SK-N-SH (cell line): ENCODE measurements at places on chromosomes 13 and 19. TPM values are rescaled to one million over a fixed set of nuclear protein-coding genes. Genes with fewer than 3 reads are reported as not detected.

DNA sequence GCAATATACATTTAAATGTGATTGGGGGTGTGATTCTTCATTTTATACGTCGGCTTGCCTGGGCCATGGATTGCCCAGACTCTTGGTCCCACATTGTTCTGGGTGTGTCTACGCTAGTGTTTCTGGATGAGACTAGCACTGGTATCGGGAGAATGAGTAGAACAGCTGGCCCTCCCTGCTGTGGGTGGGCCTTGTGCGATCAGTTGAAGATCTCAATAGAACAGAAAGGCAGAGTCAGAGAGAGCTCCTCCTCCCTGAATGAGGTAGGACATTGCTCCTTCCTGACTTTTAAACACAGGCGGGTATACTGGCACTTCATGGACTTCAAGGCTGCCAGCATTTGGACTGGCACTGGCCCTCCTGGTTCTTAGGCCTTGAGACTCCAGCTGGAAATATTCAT, 603.0 kb downstream of the LIG4 start:
- no peak for DNase-seq

DNA sequence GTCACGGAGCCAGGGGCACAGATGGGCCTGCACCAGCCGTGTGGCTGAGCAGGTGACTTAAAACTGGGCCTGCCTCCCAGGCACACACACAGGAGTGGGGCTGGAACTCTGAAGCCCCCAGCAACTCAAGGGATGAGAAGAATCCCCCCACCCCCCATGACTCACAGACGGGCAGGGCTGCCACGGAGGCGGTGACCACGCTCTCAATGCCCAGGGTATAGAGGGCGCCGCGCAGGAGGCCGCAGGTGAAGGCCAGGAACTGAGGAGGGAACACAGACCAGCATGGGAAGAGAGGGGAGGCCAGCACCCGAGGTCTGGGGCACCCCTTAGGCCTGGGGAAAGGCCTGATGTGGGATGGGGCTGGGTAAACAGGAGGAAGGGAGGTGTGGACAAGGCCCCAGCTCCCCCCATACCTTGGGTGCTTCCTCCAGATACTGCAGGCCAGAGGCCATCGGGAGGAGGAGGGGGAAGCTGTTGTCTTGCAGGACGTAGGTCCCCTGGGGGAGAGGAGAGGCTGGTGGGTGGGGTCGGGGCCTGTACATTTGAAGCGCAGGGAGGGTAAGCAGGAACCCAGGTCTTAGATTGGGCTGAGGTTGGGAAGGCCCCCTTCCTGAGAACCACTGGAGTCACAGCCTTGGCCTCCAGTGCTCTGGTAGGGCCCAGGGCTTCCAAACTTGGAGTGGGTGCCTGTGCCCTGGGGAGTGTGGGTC, 3.1 kb upstream of the NKPD1 start:
- no peak for DNase-seq

DNA sequence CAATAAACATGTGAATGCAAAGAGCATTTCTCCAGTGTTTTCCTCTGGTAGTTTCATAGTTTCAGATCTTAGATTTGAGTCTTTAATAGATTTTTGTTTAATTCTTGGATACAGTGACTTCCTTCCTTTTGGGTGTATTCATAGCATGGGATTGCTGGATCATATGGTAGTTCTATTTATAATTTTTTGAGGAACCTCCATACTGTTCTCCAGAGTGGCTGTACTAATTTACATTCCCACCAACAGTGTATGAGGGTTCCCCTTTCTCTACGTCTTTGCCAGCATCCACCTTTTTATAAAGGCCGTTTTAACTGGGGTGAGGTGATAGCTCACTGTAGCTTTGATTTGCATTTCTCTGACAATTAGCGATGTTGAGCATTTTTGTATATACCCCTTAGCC, 9.3 kb upstream of the CALM3 start:
- no peak for DNase-seq

The ZNF600 gene
- polyA plus RNA-seq: 9.9 and 12.3 TPM in 2 replicates

The CPT1C gene
- polyA plus RNA-seq: 118 and 139 TPM in 2 replicates
